ENCODE measurements at places on chromosomes 11 and 22.
A peak's percentile ranks its signal among the peaks of the same experiment; 100 is the strongest.

- no peak for DNase-seq
Measured at GRCh38 chr11:133950874-133951326, 5.9 kb downstream of the IGSF9B start.

- no peak for DNase-seq
Measured at GRCh38 chr11:47992959-47993820, 12.8 kb downstream of the PTPRJ start.

DNA sequence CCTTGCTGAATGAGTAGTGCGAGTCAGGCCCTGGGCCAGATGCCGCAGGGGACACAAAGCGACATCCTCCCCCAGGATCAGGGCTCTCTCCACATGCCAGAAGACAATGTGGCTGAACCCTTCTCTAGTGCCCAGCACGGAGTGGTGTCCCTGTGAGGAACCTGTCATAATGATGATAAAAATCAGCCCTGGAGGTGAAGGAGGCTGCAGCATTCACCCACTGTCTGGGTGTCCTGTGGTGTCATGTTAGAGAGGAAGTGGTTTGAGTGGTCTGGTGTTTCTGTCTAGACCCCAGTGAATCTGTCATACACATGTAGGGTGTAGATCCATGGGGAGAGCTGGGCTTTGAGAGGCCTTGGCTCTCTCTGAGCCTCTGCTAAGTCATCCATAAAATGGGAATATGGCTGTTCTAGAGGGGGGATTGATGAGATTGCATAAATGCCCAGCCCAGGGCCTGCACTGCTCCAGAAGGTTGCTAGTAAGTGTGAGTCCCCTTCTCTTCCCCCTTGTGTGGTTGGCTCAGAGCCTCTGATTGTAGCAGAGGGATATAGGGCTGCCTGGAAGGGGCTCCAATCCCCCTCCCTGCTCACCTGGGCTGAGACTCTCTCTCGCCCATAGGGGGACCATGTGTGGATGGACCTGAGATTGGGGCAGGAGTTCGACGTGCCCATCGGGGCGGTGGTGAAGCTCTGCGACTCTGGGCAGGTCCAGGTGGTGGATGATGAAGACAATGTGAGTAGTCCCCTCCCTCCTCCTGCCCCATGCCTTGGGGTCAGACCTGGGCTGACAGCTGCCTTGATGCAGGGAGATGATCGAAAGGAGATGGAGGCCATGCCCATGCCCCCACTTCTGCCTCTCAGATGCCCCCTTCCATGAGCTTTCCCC, 14.3 kb downstream of the MYO7A start:
- no peak for DNase-seq

- DNase-seq = no peak
Measured at GRCh38 chr11:96156379-96156722, 186.6 kb downstream of the MAML2 start.

DNA sequence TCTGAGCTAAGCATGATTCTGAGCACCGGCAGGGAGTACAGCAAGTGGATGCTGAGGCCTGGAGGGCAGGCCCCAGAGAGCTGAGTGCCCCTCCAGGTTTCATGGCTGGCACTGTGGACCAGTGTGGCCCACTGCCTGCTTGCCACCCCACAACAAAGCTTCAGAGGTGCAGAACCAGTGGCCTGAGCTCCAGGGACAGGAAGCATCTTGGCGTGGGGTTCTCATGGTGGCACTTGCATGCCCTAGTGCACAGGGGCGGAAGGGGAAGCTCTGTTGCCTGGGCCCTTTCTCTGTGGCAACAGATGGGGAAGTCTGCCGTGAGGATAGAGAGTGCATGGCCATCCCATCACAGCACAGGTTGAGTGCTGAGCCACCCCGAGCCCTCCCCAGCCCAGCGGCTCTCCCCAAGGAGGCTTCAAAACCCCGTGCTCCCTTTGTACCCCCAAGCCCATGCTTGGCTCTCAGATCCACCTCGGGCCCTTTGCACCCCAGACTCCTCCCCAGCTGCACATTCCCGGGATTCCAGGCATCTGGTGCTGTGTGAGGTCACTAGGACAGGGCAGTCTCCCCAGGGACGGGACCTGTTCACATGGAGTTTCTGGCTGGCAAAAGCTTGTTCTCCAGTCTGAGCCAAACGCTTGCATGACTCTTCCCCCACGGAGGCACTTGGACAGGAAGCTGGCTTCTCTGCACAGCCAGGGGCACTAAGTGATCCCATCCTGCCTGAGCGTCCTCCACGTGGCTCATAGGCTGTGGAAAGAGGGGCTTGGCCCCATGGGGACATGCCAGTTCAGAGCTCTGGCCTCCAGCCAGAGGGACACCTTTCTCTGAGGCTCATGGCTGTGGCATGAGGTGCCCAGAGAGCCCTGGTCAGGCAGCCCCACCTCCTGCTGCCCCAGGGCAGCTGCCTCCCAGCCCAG, 4.2 kb downstream of the SLC25A1 start:
- no peak for DNase-seq

DNA sequence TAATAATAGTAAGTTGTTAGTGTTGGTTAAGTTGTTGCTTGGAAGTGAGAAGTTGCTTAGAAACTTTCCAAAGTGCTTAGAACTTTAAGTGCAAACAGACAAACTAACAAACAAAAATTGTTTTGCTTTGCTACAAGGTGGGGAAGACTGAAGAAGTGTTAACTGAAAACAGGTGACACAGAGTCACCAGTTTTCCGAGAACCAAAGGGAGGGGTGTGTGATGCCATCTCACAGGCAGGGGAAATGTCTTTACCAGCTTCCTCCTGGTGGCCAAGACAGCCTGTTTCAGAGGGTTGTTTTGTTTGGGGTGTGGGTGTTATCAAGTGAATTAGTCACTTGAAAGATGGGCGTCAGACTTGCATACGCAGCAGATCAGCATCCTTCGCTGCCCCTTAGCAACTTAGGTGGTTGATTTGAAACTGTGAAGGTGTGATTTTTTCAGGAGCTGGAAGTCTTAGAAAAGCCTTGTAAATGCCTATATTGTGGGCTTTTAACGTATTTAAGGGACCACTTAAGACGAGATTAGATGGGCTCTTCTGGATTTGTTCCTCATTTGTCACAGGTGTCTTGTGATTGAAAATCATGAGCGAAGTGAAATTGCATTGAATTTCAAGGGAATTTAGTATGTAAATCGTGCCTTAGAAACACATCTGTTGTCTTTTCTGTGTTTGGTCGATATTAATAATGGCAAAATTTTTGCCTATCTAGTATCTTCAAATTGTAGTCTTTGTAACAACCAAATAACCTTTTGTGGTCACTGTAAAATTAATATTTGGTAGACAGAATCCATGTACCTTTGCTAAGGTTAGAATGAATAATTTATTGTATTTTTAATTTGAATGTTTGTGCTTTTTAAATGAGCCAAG, 2.7 kb downstream of the NEAT1 start:
- DNase-seq = no peak

GRCh38 chr22:50282361-50283155, 12.4 kb upstream of the MAPK11 start:
- no peak for DNase-seq

DNA sequence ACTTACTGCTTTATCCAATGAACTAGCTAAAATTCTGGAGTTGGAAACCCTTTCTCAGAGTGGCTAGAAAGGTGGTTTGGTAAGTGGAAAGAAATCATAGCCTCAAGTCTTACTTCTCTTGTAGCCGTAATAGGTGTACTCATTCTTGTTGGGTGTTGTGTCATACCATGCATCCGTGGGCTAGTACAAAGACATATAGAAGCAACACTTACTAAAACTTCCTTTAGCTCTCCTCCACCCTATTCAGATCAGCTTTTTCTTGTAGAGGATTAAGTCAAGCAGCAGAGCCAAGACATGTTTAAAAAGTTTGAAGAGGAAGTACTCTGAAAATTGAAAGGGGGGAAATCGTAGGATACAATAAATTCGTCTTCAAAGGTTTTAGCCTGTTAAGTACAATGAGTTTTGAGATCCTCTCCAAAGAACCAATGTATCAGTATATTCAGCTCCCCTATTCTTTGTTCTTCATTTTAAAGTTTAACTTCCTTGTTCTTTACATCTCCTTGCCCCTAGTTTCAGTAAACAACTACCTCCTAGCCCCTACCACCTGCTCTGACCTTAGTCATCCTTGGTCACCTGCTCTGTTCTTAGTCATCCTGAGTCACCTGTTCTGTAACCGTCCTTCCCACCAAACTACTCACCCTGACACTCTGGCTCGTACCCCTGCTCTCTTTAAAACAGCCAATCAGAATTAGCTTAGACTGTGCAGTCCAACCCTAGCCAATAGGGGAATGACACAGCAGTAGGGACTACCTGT, 62.1 kb upstream of the DEUP1 start:
- no peak for DNase-seq

GRCh38 chr22:36085476-36086169, 57.0 kb upstream of the RBFOX2 start:
- no peak for DNase-seq

DNA sequence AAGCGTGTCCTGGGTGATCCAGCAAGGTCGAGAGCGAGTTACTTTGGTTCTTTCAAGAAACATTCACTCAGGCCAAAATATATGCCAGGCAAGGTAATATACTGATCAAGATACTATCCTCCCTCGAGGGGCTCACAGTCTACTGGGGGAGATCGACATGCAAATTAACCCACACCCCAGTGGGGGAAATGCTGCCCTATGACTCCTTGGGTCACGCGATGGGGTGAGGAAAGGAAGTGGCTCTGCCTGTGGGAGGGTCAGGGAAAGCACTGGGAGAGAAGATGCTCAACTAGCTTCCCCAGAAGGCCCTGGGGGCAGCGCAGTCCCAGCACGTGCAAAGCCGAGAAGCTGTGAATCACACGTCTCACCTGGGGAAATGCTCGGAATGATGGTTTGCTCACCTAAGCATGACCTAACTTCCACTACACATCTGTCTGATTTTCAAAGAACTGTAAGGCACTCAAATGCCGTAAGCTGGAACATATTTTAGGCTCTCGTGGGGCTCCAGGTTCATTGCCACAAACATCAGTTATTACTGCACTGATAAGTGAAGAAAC, 130.7 kb downstream of the RCN1 start:
- DNase-seq = no peak

DNA sequence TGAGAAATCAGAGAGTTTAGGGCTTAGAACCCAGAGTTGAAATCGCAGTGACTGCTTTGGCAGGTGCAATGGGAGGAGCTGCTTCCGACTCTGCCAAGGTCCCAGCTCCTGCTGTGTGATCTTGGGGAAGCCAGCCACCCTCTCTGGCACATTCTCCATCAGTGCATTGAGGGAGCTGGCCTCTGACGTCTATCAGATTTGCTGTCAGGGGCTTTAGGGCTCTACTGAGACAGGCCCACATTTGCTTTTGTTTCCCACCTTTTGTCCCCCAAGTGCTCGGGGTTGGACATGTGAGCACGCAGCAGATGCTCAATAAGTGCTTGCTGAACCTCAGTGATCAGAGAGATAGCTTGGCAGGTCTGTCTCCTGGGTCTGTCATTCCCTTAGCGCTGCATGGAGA, 10.6 kb upstream of the SOX10 start:
- DNase-seq = no peak

DNA sequence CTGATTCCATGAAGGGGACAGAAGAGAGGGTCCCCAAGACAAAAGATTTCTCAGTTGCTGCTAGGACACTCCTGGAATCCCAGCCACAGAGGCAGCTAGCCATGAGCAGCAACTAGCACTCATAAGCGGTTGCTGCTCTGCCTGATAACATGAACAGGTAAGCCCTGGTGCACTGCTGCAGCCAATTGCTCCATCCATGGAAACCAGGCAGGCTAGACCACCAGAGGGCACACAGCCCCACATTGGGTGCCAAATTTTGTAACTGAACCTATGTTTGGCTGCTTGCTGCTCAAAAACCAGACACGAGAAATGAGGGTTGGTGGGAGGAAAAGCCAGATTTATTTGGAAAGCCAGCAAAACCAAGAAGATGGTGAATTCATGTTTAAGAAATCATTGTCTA, 21.9 kb upstream of the QSER1 start:
- peak; percentile 34 for DNase-seq

GRCh38 chr11:9680028-9680427, 16.2 kb downstream of the SWAP70 start:
- no peak for DNase-seq

GRCh38 chr11:132315696-132316095, 945.3 kb downstream of the NTM start:
- DNase-seq = no peak

DNA sequence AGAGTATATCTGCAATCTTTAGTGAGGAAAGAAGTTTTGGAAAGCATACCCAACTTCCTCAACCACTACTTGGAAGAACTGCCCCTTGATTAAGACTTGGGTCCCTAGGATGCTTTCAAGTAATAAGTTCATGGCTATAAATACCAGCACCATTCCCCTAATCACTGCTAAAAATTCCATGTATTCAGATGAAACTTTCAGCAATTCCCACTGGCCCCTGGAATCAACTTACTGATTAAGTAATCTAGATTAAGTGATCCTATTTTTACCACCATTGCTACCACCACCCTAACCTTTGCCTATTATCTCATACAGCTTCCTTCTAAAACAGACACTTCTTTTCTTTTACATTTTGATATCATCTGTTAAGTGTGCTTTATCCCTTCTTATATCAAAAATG, 10.5 kb downstream of the PICALM start:
- DNase-seq = no peak

DNA sequence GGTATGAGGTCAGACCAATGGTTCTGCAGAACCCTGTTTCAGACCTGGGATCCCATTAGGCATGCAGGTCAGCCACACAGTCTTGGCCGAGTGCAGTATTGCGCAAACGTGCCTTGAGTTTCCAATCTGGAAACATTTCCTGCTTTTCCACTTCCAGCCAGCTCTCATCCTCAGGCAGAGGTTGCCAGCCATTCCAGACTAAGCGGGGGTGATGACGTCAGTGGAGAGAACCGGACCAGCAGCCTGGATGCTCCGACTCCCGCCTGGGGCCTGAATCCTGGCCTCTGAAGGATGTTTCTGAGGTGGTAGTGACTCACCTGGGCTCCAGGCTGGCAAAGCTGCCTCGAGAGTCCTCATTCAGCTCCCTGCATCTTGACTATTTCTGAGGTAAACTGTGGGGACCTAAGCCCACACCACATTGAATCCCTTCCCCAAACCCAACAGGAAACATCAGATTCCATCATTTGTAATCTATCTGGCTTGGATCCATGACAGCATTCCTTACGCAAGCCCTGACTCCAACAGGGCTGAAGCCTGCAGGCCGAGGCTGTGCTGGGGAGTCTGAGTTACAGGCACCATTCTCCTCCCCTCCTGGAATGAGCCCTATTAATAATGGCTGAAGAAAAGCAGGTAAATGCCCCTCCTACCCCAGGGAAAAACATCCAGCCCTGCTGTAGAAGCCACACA, 83.0 kb downstream of the ABTB2 start:
- DNase-seq = no peak

DNA sequence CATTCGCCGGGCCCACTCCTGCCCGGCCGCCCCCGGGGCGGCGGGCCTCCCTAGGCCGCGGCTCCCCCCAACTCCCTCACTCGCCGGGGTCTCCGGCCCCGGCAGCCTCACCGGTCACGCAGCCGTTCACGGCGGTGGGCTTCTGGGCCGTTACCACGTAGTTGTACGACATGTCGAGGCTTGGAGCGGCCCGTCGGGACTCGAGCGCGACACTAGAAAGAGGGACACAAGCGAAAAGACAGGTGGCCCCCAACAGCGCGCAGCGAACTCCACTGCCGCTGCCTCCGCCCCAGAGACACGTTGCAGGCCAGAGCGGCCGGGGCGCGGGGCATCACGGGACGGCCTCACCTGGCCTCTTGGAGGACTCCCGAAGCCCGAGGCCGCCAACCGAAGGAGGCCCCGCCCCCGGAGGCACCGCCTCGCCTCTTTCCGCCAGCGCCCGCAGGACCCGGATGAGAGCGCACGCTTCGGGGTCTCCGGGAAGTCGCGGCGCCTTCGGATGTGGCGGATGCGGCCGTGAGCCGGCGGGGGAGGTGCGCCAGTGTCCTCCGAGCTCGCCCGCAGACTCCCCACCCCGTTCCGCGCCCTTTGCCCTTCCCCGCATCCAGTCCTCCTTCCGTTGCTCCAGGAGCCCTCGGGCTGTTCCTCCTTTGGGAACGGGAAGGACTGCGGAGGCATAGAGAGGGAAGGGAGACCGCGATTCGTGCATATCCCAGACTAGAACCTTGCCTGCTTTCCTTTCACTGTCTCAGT, at the start of the genes DDB1 and TKFC:
Gene DDB1, minus strand, starts transcription at position 309 of the 753 bp plus-strand sequence. Its CDS starts 137 bp downstream, at position 172.
Gene TKFC, plus strand, starts transcription at position 432 of the 753 bp plus-strand sequence. CDS start 1,501 bp downstream, outside the sequence.
- peak; percentile 96 for DNase-seq
